ENCODE measurements at places on chromosomes 2 and 18.

DNA sequence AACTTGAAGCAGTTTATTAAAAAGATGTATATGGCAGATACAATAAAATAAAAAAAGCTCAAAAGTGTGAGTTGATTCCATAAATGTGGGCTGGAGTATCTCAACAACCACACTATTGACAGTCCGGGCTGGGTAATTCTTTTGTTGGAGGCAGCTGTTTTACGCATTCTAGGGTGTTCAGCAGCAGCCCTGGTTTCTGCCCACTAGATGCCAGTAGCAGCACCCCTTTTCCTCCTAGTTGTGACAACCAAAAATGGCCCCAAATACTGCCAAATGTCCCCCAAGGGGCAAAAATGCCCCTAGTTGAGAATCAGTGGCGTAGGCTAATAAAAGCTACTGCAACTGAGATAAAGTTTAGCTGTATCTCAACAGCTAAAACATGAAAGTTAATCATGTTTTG lies 44.8 kb downstream of the CHMP3 start:
- no peak for DNase-seq

- no peak for DNase-seq
These were observed 16.5 kb downstream of the FIGN start for GRCh38 chr2:163719331-163719730.

DNA sequence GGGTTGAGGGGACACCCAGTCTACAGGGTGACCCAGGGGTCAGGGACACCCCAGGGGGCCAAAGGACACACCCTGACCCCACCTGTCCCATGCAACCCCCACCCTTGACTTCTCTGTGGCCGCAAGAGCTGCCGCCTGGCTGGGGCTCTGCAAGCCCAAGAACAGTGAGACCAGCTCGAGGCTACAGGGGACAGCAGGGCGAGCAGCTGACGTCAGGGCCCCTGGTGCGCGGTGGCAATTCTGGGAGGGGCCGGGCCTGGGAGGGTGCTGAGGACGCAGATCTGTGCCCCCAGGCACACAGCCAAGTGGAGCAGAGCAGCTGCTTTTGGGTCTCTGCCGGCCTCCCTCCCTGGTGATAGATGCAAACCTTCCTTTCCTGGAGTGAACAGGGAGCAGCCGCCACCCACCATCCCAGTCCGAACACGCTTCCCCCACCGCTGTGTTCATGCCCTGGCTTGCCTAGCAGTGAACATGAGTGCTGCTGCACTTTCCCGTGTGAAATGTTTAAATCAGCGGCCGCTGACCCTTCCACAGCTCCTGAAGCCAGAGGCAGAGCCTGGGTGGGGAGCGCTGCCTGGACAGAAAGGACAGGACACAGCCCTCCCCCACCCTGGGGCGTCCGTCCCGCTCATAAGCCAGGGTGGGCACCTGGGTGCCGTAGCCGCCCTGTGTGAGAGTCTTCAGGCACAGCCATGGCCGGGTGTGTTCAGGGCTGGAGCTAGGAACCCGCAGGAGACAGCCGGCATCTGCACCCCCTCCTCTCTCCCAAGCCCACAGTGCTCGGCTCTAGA lies 46.9 kb downstream of the SLC66A2 start:
- DNase-seq, result peak; percentile 39

- DNase-seq, result no peak
These were observed 79.8 kb upstream of the PDE1A start for GRCh38 chr2:182506606-182507005.

GRCh38 chr2:178819992-178820391 lies 12.8 kb upstream of the TTN start:
- DNase-seq, result peak; percentile 43

DNA sequence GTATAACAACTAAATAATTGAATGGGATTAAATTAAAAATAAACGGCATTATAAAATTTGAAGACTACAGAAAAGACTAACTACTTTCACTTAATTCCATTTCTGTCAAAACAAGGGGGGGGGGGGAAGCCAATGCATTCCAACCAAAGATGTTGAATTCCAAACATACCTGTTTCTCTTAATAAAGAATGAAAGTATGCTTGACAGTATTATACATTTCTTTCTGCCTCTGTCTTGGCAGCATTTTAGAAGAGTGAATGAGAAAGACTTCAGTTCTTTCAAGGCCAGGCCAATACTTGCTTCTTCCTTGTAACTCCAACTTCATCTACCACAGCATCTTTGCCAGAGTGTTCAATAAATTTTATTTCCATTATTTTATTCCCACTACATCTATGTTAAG lies 65.9 kb downstream of the PDE11A start:
- DNase-seq, result no peak

- no peak for DNase-seq
These were observed 5.0 kb upstream of the GGCX start for GRCh38 chr2:85566265-85566664.

- no peak for DNase-seq
These were observed 858.1 kb downstream of the TRIB2 start for GRCh38 chr2:13574831-13575230.

- peak; percentile 68 for DNase-seq
These were observed 70.8 kb upstream of the SMAD7 start for GRCh38 chr18:49021433-49022129.

GRCh38 chr2:206708286-206708685 lies 9.9 kb downstream of the DYTN start:
- no peak for DNase-seq

GRCh38 chr2:127862228-127862627 lies 4.3 kb upstream of the POLR2D start:
- no peak for DNase-seq

- no peak for DNase-seq
These were observed 566 bp upstream of the CMPK2 start for GRCh38 chr2:6866275-6866671.

DNA sequence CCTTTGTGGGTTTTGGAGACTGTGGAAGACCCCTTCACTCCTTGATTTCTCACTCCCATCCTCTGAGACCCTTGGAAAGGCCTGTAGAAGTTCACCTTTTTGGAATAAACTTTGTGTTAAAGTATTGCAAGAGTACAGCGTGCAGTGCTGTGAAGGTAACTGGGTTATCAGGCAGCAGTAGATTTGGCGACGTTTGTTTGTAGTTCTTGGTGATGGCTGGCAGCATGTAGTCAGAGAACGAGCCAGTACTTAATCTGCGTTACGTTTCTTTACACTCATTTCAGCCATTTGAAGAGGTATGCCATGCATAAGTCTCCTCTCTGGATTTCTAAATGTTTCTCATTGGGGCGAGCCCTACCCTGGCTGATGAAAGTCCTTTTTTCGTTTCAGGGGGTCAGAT lies 64.6 kb downstream of the TSHZ1 start:
- no peak for DNase-seq

- DNase-seq, result peak; percentile 76
These were observed 169.2 kb downstream of the KLHL29 start for GRCh38 chr2:23554054-23554697.

GRCh38 chr2:100008956-100009355 lies 133.4 kb downstream of the AFF3 start:
- DNase-seq, result no peak

- no peak for DNase-seq
These were observed 66.1 kb downstream of the PTPRM start for GRCh38 chr18:7633171-7633570.

- no peak for DNase-seq
These were observed 639 bp downstream of the EPB41L3 start for GRCh38 chr18:5543036-5543680.
